ENCODE measurements at places on chromosomes 7 and 10.

DNA sequence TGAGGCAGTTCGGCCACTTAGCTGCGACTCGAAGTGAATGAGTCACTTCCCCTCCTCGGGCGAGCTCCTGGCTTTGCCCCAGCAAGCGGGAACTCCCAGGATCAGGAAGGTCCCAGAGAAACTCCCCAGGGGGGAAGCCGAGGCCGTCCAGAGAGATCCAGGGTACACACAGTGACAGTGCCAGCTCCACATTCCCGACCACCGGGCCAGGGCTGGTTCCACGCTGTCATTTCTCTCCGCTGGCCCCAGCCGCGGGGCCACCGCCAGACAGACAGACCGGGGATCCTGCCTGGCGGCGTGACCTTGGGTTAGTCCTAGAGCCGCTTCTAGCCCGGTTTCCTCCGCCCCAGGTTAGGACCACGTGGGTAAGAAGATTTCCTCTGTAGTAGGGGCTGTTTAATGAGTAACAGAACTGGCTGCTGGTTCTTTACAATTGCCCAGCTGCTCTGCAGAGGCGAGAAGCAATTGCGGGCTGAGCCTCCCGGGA, 463 bp upstream of the UPP1 start:
- no peaks in the 10 kb centered on the region for H3K27me3 ChIP-seq
- H3K4me1 ChIP-seq, result peaks cover 16% of the 10 kb centered on the region
- peak; percentile 94 for DNase-seq
- no peaks in the 10 kb centered on the region for H3K36me3 ChIP-seq
- no peak overlapping the region for H3K4me3 ChIP-seq

DNA sequence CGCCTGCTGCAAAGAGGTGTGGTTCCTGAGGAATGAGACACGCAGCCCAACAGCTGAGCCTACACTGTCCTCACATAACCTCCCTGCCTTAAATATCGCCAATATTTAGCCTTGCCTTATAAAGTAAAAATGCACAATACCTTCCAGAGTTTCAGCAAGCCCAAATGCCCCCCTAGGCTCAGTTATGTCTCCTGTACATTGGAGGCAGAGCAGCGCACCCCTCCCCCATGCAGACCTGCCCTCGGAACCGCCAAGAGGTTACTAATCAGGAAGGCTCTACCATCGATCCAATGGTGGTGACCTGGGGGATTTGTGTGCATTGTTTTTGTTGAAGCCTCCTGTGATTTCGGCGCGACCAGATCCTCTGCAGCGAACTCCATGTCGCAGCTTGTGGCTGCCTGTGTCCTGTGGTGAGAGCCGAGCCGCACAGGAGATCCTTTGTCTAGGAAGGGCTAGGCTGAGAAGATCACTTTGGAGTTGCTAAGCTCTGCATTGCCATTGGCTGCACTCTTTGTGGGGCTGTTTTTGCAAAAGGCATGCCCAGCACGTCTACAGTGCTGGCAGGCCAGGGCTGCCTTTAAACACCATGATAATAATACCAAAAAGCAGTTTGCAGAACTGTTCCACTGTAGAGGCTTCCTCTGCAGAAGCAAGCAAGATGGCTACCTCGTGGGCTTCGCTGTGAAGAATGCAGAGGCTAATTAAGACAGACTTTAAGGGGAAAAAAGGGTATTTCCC, 40.1 kb downstream of the TET1 start:
- H3K4me1 ChIP-seq, result peaks cover 31% of the 10 kb centered on the region
- H3K4me3 ChIP-seq, result peak overlapping the region; percentile 41
- DNase-seq, result peak; percentile 76

DNA sequence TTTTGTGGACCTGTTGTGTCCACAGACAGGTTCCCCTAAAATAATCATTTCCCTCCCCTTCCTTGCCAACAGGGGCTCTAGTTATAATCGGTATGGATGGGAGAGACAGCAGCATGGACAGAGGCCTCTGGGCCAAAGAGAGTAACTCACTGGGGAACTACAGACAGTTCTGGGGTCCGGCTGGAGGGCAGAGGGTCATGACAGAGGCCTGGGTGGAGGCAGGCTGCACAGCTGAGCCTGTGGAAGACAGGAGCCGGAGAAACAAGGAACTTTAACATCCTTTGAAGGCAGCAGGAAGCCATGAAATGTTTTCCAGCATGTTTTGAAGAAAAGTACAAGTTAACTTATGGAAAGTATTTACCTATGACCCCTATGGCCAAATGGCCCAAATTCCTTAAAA, 68.6 kb downstream of the PDIA4 start:
- H3K36me3 ChIP-seq, result no peaks in the 10 kb centered on the region
- no peak overlapping the region for H3K27ac ChIP-seq
- no peaks in the 10 kb centered on the region for H3K4me1 ChIP-seq
- DNase-seq, result no peak

DNA sequence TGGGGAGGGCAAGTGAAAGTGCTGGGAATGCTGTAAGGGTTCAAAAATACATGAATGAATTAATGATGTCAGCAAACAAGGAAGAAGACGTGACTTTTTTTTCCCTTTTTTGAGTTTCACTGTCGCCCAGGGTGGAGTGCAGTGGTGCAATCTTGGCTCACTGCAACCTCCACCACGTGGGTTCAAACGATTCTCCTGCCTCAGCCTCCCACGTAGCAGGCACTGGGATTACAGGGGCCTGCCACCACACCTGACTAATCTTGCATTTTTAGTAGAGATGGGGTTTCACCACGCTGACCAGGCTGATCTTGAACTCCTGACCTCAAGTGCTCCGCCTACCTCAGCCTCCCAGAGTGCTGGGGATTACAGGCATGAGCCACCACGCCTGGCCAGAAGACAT, 30.0 kb downstream of the DENND10 start:
- peaks cover 8% of the 10 kb centered on the region for H3K36me3 ChIP-seq
- H3K4me1 ChIP-seq, result no peaks in the 10 kb centered on the region
- H3K27me3 ChIP-seq, result no peaks in the 10 kb centered on the region
- no peak overlapping the region for H3K4me3 ChIP-seq

GRCh38 chr10:90965720-90966119, 44.8 kb upstream of the ANKRD1 start:
- H3K36me3 ChIP-seq, result no peaks in the 10 kb centered on the region
- no peak overlapping the region for H3K27ac ChIP-seq
- no peaks in the 10 kb centered on the region for H3K27me3 ChIP-seq
- H3K4me3 ChIP-seq, result no peak overlapping the region
- no peak for DNase-seq

- no peaks in the 10 kb centered on the region for H3K27me3 ChIP-seq
- no peak for DNase-seq
- no peak overlapping the region for H3K27ac ChIP-seq
- no peaks in the 10 kb centered on the region for H3K36me3 ChIP-seq
- no peaks in the 10 kb centered on the region for H3K4me1 ChIP-seq
Observed at GRCh38 chr7:117800406-117800805, 72.8 kb downstream of the CTTNBP2 start.

GRCh38 chr10:63505562-63505961, 15.6 kb upstream of the REEP3 start:
- H3K27me3 ChIP-seq, result no peaks in the 10 kb centered on the region
- no peaks in the 10 kb centered on the region for H3K36me3 ChIP-seq
- H3K4me3 ChIP-seq, result no peak overlapping the region
- H3K4me1 ChIP-seq, result peaks cover 15% of the 10 kb centered on the region

DNA sequence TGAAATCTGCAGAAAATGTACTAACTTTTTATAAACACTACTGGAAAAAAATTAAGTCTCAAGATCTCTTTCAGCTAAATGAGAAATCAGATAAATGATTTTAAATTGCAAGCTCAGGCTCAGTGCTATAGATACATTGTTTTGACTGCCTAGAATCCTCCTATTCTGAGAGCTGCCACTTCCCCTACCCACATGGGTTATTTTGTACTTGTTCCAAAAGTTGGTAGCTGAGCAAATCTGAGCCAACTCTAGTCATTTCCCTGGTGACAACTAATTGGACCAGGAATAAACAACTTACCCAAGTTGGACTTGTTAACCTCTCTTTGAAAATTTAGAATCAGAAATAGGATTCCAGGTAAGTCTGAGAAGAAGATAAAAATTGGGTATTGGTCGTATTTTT, 202.1 kb downstream of the MBL2 start:
- H3K27me3 ChIP-seq, result no peaks in the 10 kb centered on the region
- H3K4me1 ChIP-seq, result peaks cover 3% of the 10 kb centered on the region
- DNase-seq, result no peak
- no peak overlapping the region for H3K27ac ChIP-seq

- H3K27ac ChIP-seq, result no peak overlapping the region
- H3K4me3 ChIP-seq, result no peak overlapping the region
- H3K4me1 ChIP-seq, result no peaks in the 10 kb centered on the region
- no peaks in the 10 kb centered on the region for H3K27me3 ChIP-seq
- DNase-seq, result no peak
- H3K36me3 ChIP-seq, result no peaks in the 10 kb centered on the region
Observed at GRCh38 chr7:129391546-129392171, 42.6 kb upstream of the STRIP2 start.

DNA sequence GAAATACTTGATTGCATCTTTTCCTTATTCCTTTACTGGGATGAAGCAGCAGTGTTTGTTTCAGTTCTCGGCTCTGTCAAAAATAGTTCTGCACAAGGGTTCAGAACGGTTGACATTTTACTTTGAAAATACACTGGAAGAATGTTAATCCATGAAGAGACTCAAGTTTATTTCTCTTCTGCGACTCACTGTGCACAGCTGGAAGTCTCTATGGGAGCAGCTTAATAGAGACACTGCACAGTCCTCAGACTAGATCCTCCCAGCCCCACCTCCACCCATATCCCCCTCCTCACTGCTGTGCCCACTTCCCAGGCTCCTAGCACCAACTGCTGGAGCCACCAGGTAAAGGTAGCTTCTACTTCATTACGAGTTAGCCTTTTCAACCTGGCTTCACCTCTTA, 517.8 kb downstream of the GRID1 start:
- no peaks in the 10 kb centered on the region for H3K27me3 ChIP-seq
- no peaks in the 10 kb centered on the region for H3K36me3 ChIP-seq
- H3K4me3 ChIP-seq, result no peak overlapping the region
- DNase-seq, result no peak
- no peak overlapping the region for H3K27ac ChIP-seq

GRCh38 chr10:8628351-8628750, 573.9 kb downstream of the GATA3 start:
- no peak overlapping the region for H3K4me3 ChIP-seq
- H3K36me3 ChIP-seq, result no peaks in the 10 kb centered on the region
- no peaks in the 10 kb centered on the region for H3K27me3 ChIP-seq
- no peak for DNase-seq
- no peak overlapping the region for H3K27ac ChIP-seq

GRCh38 chr7:137086896-137087295, 218.4 kb downstream of the CHRM2 start:
- no peak overlapping the region for H3K27ac ChIP-seq
- H3K4me3 ChIP-seq, result no peak overlapping the region
- DNase-seq, result no peak
- no peaks in the 10 kb centered on the region for H3K36me3 ChIP-seq
- no peaks in the 10 kb centered on the region for H3K4me1 ChIP-seq
